ENCODE measurements at places on chromosomes 16 and 17.

DNA sequence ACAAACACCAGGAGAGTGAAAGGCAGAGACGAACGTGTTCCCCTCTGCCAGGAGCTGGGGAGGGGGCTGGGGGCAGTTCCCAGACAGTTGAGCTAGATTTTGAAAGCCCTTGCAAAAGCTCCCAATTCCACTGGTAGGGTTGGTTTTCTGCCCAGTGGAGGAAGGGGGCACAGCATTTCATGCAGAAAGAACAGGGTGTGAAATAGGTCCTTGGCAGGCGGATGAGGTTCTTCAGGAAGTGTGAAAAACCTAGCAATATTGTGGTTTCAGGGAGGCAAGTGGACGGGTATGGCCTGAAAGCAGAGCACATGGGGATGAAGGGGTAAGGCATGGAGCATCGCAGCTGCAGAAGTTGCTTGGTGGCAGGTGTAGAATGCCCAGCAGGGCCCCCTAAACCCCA is 248.3 kb downstream of the KATNIP start:
- no peak for DNase-seq

DNA sequence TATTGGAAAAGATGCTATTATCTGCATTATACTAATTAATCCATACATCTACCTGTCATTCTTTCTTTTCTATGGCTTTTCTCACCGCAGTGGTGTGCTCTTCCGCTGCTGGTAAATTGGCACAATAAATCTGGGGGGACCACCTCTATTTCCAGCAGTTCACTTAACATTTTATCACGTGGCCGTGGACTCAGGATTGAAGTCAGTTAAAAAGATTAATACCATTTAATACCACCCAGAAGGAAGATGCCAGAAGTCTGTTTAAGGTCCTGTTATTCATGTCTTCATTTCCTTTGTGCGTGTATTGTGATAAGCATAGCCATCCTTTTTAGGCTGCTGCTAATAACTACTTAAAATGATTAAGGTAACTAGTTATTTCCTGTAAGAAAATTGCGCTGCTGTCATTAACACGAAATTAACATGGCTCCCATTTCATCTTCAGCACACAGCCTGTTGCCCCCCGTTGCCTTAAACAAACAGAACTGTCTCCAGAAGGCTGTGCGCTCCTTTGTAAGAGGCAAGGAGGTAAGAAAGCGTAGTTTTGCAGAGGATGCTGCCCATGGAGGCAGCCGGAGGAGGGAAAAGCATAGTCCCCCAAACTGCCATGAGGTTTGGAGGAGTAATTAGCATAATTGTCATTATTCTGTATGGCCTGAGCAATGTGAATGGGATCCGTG is 414.4 kb downstream of the UTP18 start:
- no peak for DNase-seq

DNA sequence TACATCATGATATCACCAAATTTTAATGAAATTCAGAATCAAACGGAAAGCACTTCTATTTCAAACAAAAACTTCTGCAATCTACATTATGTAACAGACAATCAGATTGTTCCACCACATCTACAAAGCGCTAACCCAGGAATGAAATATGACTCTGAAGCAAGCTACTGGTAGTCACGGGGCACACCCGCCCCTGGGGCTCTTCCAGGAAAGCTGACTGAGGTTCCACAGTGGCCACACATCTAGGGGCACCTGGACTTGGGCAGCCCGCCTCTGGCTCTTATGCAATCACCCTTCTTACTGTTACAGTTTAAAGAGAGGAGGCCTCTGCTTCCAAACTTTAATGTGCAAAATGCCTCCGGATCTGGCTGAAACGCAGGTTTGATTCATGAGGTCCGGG is 27.5 kb downstream of the ZCCHC14 start:
- DNase-seq: peak; percentile 92

DNA sequence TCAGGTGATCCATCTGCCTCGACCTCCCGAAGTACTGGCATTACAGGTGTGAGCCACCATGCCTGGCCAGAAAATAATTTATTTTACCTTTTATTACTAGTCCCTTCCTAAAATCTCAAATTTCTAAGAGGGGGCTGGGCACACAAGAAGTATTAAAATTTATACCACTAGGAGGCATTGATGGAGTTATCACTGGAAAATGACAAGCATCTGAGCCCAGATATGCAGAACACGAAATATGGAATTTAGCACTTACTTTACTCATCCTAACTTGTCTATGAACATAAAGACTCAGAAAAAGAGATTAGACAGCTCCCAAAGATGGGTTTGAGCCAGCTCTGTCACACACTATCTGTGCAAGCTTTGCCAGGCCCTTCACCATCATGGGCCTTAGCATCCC is 46.4 kb downstream of the STAT5A start:
- DNase-seq: no peak

DNA sequence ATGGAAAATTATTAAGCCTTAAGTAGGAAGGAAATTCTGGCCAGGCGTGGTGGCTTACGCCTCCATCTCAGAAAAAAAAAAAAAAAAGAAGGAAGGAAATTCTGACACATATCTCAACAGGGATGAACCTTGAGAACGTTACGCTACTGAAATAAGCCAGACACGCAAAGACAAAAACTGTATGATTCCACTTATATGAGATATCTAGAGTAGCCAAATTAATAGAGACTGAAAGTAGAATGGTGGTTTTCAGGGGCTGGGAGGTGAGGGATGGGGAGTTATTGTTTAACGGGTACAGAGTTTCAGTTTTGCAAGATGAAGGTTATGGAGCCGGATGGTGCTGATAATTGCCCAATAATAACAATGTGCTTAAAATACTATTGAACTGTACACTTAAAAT is 16.2 kb upstream of the HNF1B start:
- DNase-seq: no peak

DNA sequence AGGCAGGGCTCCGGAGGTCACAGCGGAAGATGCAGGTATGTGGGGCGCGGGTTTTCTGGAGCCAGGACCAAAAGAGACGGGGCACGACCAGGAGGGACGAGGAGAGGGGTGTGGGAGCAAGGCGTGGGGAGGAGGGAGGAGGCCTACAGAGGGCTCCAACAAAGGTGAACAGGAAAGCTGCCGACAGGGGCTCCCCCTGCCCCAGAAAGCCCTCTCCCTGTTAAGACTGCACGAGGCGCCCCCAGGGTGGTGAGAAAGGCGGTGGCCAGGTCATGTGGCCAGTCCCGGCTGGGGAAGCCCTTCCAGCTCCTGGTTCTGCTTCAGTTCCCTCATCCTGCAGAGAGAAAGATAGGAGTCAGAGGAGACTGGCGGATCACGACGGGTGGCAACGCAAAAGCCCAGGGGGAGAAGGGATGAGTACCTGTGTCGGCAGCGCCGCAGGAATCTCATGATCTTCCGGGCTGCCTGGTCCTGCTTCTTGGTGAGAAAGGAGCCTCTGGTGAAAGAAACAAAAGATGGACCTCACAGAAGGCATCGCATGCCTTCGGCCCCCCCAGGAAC is 949 bp upstream of the SPAG7 start:
- DNase-seq: peak; percentile 45

GRCh38 chr17:80123791-80124190 is 22.4 kb downstream of the GAA start:
- DNase-seq: no peak

DNA sequence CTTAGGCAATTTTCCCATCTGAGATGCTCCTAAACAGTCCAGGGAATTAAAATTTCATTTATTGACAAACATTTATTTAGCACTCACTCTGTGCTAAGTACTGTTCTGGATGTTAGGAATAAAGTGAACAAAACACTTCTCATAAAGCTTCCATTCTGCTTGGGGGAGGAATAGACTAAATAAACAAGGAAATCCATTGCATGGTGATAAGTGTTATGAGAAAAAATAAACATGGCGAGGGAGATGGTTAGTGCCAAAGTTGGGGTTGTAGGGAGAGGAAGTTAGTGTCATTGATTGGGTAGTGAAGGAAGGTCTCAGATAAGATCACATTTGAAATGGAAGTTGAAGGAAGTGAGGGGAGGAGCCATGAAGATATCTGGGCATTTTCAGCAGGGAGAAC is 72.2 kb upstream of the CES5A start:
- DNase-seq: no peak

DNA sequence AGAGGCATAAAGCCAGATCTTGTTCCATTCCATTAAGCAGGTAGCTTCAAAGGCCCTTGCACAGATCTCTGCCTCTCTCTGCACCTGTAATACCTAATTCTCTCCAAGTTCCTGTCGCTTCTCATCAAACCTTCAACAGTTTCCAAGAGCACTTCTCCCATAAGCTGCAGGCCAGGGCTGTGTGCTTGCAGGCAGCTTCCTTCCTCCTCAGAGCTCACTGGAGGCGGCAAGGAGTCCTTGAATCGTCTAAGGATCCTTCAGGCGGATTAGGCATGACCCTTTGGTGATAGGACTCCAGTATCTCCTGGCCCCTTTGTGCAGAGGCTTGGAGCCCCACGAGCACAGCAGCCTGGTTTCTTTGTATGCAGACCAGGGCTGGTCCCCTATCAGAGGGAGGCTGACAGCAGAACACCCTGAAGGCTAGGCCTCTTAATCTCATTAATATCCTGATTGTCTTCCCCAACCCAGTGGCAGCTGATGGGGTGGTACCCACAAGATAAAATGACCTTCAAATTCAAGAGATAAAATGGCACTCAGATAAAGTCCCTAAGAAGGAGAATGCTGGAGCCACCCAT is 19.8 kb downstream of the HNF1B start:
- DNase-seq: no peak

DNA sequence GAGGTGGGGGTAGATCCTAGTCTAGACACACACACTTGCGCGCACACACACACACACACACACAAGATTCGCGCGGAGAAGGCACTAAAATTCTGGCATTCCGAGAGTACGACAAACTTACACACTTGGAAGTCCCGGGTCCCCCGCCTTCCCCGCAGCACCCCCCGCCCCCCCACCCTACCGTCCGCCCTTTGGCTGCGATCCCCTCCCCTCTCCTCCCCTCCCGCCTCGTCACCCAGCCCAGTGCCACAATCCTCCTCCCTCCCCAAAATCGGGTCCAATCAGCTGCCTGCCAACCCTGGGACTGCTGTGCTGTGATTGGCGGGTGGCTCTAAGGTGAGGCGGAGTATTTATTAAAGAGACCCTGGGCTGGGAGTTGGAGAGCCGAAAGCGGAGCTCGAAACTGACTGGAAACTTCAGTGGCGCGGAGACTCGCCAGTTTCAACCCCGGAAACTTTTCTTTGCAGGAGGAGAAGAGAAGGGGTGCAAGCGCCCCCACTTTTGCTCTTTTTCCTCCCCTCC is at the start of gene SOX9:
TSS of gene SOX9 (plus strand) at position 379 of the 522 bp plus-strand sequence. CDS start 372 bp downstream, outside the sequence.
- peak; percentile 95 for DNase-seq

GRCh38 chr17:72145962-72146361 is 25.1 kb downstream of the SOX9 start:
- no peak for DNase-seq

GRCh38 chr17:14121952-14122351 is 52.6 kb downstream of the COX10 start:
- no peak for DNase-seq

- no peak for DNase-seq
Observed at GRCh38 chr16:7037495-7037894, 295.1 kb upstream of the RBFOX1 start.

- DNase-seq: no peak
Observed at GRCh38 chr16:23803591-23804123, 32.1 kb upstream of the PRKCB start.

DNA sequence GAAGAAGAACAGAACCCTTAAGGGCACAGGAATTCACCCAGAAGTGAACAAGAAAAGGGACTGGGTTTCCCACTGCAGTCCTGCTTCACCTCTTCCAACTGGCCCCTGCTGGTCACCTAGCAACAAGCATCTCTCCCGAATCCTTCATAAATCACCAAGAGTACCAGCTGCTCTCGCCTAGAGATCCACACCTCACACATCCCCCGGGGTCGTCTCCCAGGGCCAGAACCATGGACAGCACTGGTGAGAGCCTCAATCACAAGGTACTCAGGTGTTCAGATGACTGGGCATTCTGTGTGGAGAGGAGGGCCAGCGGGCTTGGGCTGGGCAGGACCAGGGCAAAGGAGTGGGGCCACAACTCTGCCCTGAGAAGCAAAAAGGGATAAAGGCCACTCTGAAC is 65.9 kb downstream of the CCT6B start:
- no peak for DNase-seq

DNA sequence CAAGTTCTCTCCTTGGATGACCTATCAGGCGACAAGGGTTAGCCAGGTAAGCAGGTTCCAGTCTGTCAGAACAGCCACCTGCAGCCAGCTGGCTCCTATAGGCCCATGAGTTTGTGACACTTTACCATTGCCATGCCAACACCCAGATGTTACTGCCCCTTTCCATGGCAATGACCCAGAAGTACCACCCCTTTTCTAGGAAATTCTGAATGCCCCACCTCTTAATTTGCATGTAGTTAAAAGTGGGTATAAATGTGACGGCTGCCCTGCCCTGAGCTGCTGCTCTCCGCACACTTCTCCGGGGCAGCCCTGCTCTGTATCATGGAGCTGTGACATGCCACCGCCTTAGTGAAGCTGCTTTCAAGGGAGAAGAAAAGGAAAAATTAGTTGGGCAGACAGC is 10.0 kb upstream of the SECTM1 start:
- no peak for DNase-seq

GRCh38 chr16:50246299-50247122 is 19.8 kb upstream of the ADCY7 start:
- DNase-seq: peak; percentile 19

DNA sequence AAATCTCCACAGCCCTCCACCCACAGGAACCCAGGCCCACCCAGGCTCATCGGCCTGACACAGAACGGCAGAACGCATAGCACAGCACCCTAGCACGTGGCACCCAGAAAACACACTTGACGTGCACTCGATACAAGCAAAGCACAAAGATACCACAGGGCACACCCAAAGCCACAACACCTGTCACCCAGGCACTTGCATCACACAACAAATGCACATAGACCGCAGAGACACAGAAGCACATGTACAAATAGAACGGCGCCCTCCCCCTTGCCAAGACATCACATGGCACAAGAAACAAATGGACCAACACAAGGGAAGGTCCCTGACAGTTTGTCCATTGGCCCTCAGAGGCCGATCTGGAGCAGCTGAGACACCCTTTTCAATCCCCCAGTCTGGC is 147.7 kb upstream of the WSCD1 start:
- no peak for DNase-seq

DNA sequence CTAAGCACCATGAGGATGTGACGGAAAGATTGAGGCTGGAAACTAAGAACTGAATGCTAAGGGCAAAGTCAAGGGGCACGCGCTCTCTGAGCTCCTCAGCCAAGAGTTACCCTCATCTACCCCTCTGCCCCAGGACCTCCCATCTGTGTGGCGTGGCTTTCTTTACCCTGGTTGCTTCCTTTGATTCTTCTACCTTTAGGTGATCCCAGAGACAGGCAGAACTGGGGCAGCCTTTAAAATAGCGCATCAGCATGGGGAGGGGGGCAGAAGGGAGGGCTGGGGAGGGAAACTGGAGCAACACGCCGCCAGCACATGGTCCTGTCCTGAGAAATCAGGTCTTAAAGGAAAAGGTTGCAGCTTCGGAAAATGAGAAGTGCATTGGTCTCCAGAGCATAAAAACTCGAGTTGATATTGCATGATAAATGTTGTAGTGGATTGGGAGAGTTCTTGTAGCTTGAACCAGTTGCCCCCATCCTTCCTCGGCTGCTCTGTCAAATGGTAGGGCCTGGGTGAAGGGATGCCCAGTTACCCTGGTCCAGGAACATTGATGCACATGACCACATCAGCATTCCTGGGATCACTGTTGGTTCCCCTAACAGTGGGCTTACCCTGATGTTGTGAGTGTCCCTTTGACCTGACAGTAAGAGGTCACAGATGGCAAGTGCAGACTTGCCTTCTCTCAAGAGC is 29.7 kb downstream of the LDHD start:
- no peak for DNase-seq
